ENCODE measurements at places on chromosomes 7 and 10.

DNA sequence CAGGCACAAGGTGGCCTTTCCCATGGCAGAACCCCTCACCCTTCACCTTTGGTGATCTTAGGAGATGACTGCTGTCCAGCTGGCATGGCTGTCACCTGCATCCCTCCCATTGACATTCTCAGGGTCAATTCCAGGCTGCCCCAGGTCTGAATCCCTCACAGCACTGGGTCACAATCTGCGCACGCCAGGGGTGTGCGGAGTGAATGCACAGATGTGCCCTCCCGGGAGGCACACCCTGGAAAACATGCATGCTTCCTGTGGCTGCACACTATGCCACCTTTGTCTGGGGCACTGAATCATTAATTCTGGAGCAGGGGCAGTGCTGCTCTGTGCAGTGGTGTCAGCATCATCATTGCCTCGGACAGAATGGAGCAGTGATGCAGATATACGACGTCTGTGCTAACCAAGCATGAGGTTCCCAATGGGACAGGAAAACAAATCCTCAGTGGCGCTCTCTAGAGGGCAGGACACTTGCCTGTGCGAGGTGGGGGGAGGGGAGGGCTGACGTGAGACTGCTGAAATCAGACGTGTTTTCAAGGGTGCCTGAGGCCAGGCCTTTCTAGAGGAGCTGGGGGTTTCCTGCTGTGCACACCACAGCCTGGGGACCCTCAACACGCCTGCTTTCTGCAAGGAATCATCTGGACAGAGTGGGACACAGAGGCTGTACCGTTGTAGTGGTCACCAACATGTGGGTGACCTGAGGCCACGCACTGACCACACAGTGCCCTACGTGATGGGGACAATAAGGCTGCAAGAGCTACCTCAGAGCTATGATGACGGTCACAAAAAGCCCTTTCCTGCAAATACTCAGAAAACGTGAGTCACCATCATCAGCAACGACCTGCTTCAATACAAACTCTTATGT is 77.9 kb downstream of the HIPK2 start:
- DNase-seq, result no peak

DNA sequence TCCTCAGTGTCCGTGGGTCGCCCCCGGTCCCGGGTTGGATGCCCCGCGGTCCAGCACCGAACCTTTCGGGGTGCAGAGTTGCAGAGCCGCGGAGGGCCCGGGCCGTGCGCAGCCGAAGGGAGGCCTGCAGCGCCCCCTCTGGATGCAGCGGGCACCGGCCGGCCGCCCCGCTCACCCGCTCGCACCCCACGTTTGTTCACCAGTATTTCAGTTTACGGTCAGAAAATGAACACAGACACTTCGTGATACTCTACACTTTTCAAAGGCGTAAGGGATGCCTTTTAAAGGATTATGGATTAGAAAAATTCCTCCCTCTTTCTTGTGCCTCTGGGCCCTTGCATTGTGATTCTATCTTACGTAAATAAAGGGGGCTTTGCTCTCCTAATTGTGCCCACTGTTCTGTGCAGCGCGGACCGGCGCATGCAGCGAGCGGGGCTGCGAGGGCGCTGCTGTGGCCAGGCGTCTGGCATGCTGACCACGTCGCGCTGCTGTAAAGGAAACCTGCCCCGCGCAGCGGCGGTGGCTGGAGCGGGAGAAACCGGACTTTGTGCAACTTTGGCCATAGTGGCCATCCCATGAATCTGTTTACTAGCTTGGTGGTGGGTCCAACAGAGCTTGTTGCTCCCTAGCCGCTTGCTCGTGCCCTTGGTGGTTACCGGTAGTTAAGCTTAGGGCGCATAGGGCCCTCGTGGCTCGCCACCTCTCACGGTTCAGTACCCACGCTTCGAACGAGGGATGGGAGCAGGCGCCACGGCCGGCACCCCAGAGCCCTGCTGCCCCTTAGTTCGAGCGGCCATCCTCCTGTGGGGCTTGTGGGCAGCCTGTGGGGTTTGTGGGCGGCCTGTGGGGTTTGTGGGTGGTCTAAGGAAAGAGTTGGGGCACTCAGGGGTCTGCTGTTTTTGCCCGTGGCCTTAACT is 739 bp upstream of the MEST start:
- peak; percentile 65 for DNase-seq

- DNase-seq, result no peak
These were observed 46.0 kb downstream of the RASGEF1A start for GRCh38 chr10:43220657-43221418.

- no peak for DNase-seq
These were observed 13.1 kb downstream of the STX1A start for GRCh38 chr7:73706126-73707044.

GRCh38 chr10:78079411-78079810 is 45.7 kb downstream of the RPS24 start:
- no peak for DNase-seq

GRCh38 chr7:94368371-94368791 is 26.3 kb upstream of the COL1A2 start:
- no peak for DNase-seq

GRCh38 chr7:44292876-44293560 is 32.4 kb downstream of the CAMK2B start:
- no peak for DNase-seq

- DNase-seq, result no peak
These were observed 110.1 kb downstream of the MAD1L1 start for GRCh38 chr7:2122651-2123050.
